ENCODE measurements at places on chromosomes 5 and 9. TPM values are rescaled to one million over a fixed set of nuclear protein-coding genes. Genes with fewer than 3 reads are reported as not detected.

GRCh38 chr5:7246287-7246686, 149.7 kb upstream of the ADCY2 start:
- DNase-seq = no peak
- H3K36me3 ChIP-seq = no peaks in the 10 kb centered on the region
- no peak overlapping the region for H3K27ac ChIP-seq
- no peaks in the 10 kb centered on the region for H3K27me3 ChIP-seq
- H3K4me1 ChIP-seq = no peaks in the 10 kb centered on the region

DNA sequence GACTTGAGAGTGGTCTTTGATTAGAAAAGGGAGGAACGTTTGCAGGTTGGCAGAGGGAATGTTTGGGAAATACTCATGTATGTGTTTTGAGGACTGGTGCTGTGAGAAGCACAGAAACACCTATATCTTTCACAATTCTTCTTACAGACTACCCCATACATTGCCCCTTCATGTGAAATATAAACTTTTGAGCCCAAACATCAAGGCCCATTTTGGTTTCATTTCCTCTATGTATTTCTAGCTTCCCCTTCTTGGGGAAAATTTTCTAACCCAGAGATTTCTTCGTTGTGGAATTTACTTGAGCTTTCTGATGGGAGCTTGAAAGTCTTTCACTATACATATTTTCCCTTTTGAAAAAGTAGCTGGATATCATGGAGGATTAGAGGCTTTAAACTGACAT, 67.6 kb downstream of the FYB1 start:
- no peaks in the 10 kb centered on the region for H3K27me3 ChIP-seq
- peak overlapping the region; percentile 13 for H3K4me3 ChIP-seq
- peak overlapping the region; percentile 72 for H3K27ac ChIP-seq
- peaks cover 63% of the 10 kb centered on the region for H3K4me1 ChIP-seq

GRCh38 chr5:149227168-149227826, 44.4 kb upstream of the AFAP1L1 start:
- H3K4me1 ChIP-seq = no peaks in the 10 kb centered on the region
- H3K27ac ChIP-seq = no peak overlapping the region
- H3K36me3 ChIP-seq = no peaks in the 10 kb centered on the region
- no peak overlapping the region for H3K4me3 ChIP-seq
- peaks cover 15% of the 10 kb centered on the region for H3K27me3 ChIP-seq

- H3K36me3 ChIP-seq = peaks cover 21% of the 10 kb centered on the region
- DNase-seq = peak; percentile 54
- no peaks in the 10 kb centered on the region for H3K27me3 ChIP-seq
- H3K27ac ChIP-seq = no peak within 1 kb of the TSS
- peaks cover 26% of the 10 kb centered on the region for H3K4me1 ChIP-seq
- no peak within 1 kb of the TSS for H3K4me3 ChIP-seq
Observed at GRCh38 chr5:137735555-137736284, at the start of gene KLHL3. Gene KLHL3, minus strand, starts transcription at chr5:137736089. Its CDS starts 443 bp downstream, at chr5:137735646.

DNA sequence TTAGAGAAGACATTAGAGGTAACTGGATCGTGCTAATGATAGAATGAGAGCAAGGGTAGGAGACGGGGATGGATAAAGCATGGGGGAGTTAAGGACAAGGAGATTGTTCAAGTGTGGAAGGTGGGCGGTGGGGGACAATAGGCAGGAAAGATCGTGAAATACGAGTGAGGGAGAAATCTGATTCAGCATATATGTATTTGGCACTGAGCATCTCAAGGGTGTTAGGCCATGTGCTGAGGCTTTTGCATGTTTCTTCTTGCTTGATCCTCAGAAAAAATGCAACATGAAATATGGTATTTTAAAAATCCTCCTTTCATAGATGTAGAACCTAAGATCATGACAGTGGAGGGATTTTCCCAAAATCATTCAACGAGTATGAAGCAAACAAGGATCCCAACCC, 240.5 kb downstream of the PAPPA start:
- no peaks in the 10 kb centered on the region for H3K4me1 ChIP-seq
- H3K27ac ChIP-seq = no peak overlapping the region
- no peaks in the 10 kb centered on the region for H3K27me3 ChIP-seq
- H3K36me3 ChIP-seq = no peaks in the 10 kb centered on the region

DNA sequence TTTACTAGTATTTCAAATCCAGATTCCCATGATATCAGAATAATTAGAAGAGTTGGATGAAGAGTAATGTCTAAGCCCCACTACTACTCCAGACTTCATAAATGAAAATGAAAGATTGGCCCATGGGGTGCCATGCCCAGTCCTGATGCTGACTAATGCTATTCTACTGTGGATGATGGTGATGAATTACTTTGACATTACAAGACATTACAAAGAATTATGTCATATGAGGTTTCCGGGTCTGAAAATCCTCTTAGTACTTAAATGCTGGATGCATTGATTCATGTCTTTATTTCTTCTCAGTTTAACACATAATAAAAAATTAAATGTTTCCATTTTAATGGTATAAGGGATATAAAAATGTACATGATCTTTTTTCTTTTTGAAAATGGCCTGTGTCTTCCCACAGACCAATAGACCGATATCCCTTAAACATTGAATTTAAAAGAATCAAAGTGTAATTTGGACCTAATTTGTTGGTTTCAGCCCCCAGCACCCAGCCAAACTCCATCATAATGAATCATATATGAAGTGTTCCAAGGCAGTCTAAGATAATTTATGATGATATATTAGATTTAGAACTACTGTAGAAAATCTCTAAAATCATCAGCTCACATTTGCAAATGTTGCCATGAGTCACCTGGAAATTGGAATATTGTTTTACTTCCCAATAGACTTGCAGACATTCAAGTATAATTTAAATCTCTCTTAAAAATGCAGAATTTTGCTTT, 223.6 kb upstream of the SGCD start:
- H3K27me3 ChIP-seq = no peaks in the 10 kb centered on the region
- no peaks in the 10 kb centered on the region for H3K36me3 ChIP-seq
- H3K4me3 ChIP-seq = no peak overlapping the region
- no peaks in the 10 kb centered on the region for H3K4me1 ChIP-seq
- DNase-seq = no peak

GRCh38 chr5:135511761-135512575, 23.8 kb downstream of the NEUROG1 start:
- H3K27me3 ChIP-seq = peaks cover 43% of the 10 kb centered on the region
- DNase-seq = no peak
- no peaks in the 10 kb centered on the region for H3K36me3 ChIP-seq
- H3K4me3 ChIP-seq = no peak overlapping the region

GRCh38 chr9:95494416-95495371, 22.1 kb downstream of the PTCH1 start:
- H3K4me1 ChIP-seq = peaks cover 53% of the 10 kb centered on the region
- peak; percentile 89 for DNase-seq
- peaks cover 28% of the 10 kb centered on the region for H3K27me3 ChIP-seq
- peak overlapping the region; percentile 90 for H3K27ac ChIP-seq
- H3K4me3 ChIP-seq = peak overlapping the region; percentile 72

DNA sequence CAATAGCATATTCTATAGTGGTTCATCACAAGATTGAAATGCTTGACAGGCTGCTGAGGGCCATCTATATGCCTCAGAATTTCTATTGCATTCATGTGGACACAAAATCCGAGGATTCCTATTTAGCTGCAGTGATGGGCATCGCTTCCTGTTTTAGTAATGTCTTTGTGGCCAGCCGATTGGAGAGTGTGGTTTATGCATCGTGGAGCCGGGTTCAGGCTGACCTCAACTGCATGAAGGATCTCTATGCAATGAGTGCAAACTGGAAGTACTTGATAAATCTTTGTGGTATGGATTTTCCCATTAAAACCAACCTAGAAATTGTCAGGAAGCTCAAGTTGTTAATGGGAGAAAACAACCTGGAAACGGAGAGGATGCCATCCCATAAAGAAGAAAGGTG, 43.8 kb downstream of the GCNT1 start:
- no peak for DNase-seq
- peaks cover 6% of the 10 kb centered on the region for H3K4me1 ChIP-seq
- no peak overlapping the region for H3K27ac ChIP-seq

DNA sequence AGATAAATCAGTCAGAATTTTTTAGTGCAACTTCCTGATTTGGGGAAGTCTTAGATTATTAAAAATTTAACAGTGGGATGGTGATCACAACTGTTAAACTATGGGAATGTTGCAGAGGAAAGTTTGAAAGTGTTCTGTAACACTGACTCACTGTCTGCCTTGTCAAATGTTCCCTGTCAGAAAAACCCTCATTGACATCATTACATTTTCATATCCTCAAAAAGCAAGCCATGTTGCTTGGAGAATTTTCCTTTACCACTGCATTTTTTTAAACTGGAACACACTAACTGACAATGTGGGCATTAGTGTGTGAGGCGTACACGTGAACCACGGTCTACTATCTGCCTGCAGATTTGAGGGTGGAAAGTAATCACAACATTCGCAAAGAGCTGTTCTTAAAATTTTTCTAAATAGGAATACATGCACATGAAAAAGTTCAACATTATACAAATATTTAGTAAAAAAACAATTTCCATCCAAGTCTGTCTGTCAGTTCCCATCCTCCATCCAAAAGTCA, 28.6 kb upstream of the IL7R start:
- H3K4me1 ChIP-seq = peaks cover 87% of the 10 kb centered on the region
- H3K4me3 ChIP-seq = no peak overlapping the region
- H3K27ac ChIP-seq = no peak overlapping the region

- H3K27me3 ChIP-seq = no peaks in the 10 kb centered on the region
- H3K36me3 ChIP-seq = peaks cover 46% of the 10 kb centered on the region
- DNase-seq = no peak
- H3K4me1 ChIP-seq = peaks cover 40% of the 10 kb centered on the region
- peak overlapping the region; percentile 24 for H3K27ac ChIP-seq
- no peak overlapping the region for H3K4me3 ChIP-seq
Observed at GRCh38 chr5:418162-419121, 24.5 kb upstream of the EXOC3 start.

- H3K27me3 ChIP-seq = peaks cover 2% of the 10 kb centered on the region
- no peaks in the 10 kb centered on the region for H3K36me3 ChIP-seq
- no peak overlapping the region for H3K27ac ChIP-seq
Observed at GRCh38 chr5:156188016-156188415, 138.9 kb upstream of the SGCD start.

- DNase-seq = no peak
- H3K4me1 ChIP-seq = peaks cover 16% of the 10 kb centered on the region
- no peak overlapping the region for H3K4me3 ChIP-seq
- H3K36me3 ChIP-seq = no peaks in the 10 kb centered on the region
- H3K27ac ChIP-seq = no peak overlapping the region
Observed at GRCh38 chr9:16153221-16153620, 600.4 kb downstream of the CCDC171 start.

- no peak overlapping the region for H3K4me3 ChIP-seq
- H3K4me1 ChIP-seq = no peaks in the 10 kb centered on the region
- no peak overlapping the region for H3K27ac ChIP-seq
- H3K27me3 ChIP-seq = no peaks in the 10 kb centered on the region
- H3K36me3 ChIP-seq = peaks cover 11% of the 10 kb centered on the region
Observed at GRCh38 chr5:16504571-16504970, 39.0 kb upstream of the ZNF622 start.

DNA sequence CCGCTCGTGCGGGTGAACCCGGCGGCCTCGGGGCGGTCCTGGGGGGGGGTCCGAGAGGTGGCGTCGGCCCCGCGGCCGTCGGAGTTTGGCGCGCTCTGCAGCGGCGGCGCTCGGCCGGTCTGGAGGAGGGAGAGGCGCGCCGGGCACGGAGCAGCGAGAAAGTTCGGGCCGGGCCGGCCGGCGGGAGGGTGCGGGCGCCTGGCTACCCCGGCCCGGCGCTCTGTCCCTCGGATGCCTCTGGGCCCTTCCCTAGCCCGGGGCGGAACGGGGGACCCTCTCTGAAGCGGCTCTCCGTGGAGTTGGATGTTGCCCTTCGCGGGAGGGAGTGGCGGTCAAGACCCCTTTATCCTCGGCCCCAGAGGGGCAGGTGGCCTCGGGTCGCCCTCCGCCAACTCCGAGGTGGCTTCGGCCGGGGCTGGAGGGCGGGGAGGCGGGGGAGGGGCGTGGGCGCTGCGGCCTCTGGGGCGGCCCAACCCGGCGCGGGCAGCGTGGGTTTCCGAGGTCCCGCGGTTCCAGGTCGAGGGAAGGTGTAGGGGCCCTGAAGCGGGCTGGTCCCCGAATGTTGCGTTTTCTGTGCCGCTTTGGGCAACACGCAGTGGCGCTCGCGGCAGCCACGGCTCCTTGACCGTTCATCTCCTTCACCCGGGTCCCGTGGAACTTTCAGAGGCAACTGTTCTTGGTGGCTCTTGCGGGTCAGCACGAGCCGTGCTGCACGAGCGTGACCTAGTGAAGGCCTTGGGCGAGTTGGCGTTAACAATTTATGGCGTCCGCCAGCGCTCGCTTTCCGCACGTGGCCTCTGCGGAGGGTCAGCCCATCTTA, 290.5 kb downstream of the DOCK8 start:
- H3K27me3 ChIP-seq = peaks cover 31% of the 10 kb centered on the region
- H3K4me3 ChIP-seq = peak overlapping the region; percentile 50
- H3K27ac ChIP-seq = no peak overlapping the region
- DNase-seq = no peak

DNA sequence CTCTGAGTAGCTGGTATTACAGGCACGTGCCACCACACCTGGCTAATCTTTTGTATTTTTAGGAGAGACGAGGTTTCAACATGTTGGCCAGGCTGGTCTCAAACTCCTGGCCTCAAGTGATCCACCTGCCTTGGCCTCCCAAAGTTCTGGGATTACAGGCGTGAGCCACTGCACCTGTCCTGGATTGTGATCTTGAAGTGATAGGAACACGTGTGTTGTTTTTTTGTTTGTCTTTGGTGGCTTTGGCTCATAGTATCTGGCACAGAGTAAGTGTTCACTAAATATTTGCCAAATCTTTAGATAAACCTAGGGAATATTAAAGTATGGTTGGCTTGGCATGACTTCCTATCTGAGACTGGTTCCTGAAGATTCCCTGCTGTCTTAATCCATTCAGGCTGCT, 172.7 kb downstream of the ARHGAP26 start:
- no peak overlapping the region for H3K4me3 ChIP-seq
- DNase-seq = no peak
- no peaks in the 10 kb centered on the region for H3K27me3 ChIP-seq
- peaks cover 16% of the 10 kb centered on the region for H3K36me3 ChIP-seq
- H3K27ac ChIP-seq = no peak overlapping the region
- H3K4me1 ChIP-seq = peaks cover 29% of the 10 kb centered on the region

DNA sequence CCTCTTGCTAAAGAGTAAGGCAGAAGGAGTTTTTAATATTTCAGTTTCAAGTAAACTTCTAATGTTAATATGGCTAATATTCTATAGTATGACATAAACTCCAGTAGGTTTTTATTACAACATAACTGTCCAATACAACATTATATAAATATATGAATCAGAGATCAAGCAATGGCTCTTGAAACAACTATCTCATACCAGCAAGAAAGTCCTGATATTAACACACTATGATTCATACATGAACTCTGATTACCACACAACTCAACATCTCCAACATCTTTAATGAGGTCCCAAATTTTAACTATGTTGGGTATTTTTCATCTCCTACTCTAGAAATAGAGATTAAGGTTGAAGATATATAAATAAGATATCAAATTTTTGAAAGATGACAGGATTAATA, 878.3 kb downstream of the TLE1 start:
- H3K4me3 ChIP-seq = no peak overlapping the region
- H3K27me3 ChIP-seq = no peaks in the 10 kb centered on the region
- no peak for DNase-seq
- no peak overlapping the region for H3K27ac ChIP-seq
- no peaks in the 10 kb centered on the region for H3K36me3 ChIP-seq
- H3K4me1 ChIP-seq = no peaks in the 10 kb centered on the region

TSSK1B gene
- total RNA-seq = not detected

NR4A3 gene
- 0.26 TPM for total RNA-seq

SPATA31E1 gene
- not detected for total RNA-seq

PIP5KL1 gene
- total RNA-seq = 2.6 TPM

RNF145 gene
- 143 TPM for total RNA-seq

IL4 gene
- not detected for total RNA-seq

PDE6A gene
- not detected for total RNA-seq

QRFP gene
- total RNA-seq = not detected

ENTREP1 gene
- total RNA-seq = not detected

SHOC1 gene
- not detected for total RNA-seq

All from activated CD8-positive, alpha-beta T cell treated with anti-CD3 and anti-CD28 coated beads, Interleukin-2, amount 10 ng/mL, durations not matched to agents 7 days and 5 days (primary cell).